ENCODE measurements at places on chromosomes 4 and X. TPM values are rescaled to one million over a fixed set of nuclear protein-coding genes. Genes with fewer than 3 reads are reported as not detected.

DNA sequence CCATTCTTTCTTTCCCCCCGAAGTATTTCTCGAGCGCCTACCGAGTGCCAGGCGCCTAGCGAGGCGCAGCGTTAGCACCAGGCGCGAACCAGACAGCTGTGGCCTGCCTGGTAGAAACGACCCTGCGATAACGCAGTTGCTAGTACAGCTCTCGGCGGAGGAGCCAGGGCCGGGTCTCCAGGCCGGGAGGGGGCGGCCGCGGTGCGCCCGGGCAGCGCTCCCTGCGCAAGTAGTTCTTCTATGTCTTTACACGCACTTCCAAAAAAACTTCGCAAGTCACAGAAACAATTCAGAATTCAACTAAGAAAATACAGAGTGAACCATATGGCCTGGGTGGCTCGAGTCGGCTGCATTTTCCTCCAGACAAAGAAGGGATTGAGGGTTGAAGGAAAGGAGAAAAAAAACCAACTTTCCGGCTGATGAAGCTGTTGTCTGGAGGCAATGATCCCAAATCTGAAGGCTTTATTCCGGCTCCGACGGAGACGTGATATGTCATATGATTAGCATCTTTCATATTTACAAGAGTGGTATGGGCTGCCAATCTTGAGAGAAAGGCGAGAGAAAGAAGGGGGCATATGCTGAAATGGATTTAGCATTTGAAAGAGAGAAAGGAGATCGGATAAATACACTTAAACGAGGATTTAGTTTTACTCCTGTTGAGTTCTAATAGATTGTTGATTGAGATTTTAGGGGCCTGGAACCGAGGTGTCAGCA is 7.2 kb upstream of the NEUROG2 start:
- DNase-seq = no peak

DNA sequence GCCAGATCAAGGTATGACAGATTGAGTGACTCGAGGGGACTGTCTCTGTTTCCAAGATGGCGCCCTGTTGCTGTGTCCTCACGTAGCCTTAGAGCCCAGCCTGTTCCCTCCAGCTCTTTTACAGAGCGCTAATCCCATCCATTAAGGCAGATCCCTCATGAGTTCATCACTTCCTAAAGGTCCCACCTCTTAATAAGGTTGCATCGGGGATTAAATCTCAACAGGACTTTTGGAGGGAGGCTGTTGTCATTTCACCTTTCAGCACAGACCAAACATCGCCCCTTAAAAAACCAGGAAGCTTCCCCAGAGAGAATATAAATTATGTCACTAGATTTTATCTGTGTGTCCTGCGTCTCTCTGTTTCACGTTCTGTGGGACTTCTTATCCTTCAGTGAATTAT is 32.6 kb upstream of the DHRSX start:
- DNase-seq = no peak

- no peak for DNase-seq
These were observed 55.6 kb downstream of the SNCA start for GRCh38 chr4:89781321-89781720.

GRCh38 chr4:156195914-156196313 is 242.2 kb upstream of the CTSO start:
- no peak for DNase-seq

DNA sequence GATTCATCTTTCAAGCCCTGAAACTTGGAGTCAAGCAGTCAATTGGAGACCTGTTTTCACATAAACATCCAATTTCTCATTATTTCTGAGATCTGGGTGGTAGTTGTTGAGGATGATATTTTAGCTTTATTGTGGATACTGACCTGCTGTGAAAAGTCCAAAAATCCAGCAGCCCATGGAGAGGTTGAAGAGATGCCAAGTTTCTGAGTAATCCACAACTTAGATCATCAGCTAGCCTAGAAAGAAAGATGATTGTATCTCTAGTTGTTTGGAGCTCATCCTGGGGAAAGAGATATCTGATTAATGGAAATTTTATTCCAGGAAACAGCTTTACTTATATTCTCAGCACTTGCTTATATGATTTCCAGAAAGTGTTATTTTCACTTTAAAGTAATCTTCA is 48.6 kb upstream of the DCX start:
- no peak for DNase-seq

Gene RPS6KA3
- 90.3 TPM for total RNA-seq

Gene PNMA6F
- total RNA-seq = not detected

Gene AMBN
- total RNA-seq = not detected
